ENCODE measurements at places on chromosomes 3 and 15.

GRCh38 chr3:149058198-149058597, 28.1 kb downstream of the HLTF start:
- DNase-seq, result no peak

- DNase-seq, result no peak
Observed at GRCh38 chr15:61035311-61035710, 193.8 kb downstream of the RORA start.

- DNase-seq, result no peak
Observed at GRCh38 chr3:141421639-141422319, 53.5 kb downstream of the ZBTB38 start.

DNA sequence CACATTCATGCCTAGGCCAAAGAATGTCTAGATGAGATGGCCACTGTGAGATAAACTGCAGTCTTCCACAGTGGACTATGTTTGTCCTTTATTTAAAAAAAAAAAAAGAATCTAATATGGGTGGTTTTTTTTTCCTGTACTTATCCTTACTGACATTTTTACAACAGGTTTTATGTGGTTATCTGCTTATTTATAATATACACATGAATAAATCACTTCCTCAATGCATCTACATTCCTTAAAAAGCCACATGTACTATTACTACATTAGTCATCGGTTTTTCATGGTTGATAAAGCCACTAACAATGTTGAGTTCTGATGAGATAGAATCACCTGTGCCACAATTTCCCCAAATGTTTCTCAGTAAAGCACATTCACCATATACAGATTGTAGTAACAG, 341.3 kb upstream of the THBS1 start:
- DNase-seq, result no peak

GRCh38 chr15:39511916-39512260, 69.0 kb upstream of the THBS1 start:
- no peak for DNase-seq

DNA sequence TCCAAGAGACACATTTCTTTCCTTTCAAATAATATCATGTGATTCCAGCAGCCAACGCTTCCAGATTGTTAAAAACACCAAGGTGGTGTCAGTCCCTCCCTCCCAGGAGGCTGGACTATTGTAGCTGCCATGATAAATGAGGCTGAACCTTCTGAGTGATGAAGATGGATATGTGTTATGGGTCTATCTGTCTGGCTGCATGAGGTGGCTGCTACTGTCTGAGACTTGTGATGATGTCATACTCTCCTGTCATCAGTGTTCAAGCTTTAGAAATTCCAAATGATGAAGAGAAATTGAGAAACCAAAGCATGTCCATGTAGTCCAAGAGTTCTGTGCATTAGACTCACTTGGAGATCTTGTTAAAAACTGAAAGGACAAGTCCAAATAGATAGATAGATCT, 683.0 kb downstream of the NTRK3 start:
- no peak for DNase-seq

- no peak for DNase-seq
Observed at GRCh38 chr3:155382396-155383042, 89.0 kb upstream of the STRIT1 start.

- DNase-seq, result peak; percentile 13
Observed at GRCh38 chr15:52139599-52140462, 27.3 kb upstream of the BCL2L10 start.

DNA sequence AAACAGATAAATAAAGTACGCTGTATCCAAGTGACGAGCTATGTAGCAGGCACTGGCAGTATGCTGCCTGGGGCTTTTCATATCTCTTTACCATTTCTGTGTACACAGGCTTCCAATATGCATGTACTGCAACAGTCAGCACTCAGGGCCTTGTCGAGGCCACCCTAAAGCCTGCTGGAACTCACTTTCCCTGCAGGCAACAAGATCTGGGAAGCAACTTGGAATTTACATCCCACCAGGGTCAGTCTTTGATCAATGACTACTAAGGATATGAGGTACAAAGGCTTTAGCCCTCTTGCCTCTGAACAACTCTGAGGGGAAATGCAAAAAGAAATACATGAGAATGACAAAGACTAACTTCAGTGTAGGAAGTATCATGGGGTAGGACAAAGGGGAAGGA, 101.8 kb upstream of the ARL6 start:
- DNase-seq, result no peak

DNA sequence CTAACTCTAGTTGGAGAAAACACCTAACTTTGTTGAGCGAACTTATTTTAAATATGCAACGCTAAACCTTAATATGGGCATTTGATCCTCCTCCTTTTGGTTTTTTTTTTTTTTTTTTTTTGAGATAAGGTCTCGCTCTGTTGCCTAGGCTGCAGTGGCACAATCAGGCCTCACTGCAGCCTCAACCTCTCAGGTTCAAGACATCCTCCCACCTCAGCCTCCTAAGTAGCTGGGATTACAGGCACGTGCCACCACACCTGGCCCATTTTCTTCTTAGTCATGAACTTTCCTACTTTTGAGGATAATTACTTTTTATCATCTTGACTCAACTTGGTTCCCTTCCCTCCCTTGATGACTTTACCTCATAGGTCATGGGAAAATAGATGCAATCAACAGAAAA, 3.9 kb downstream of the NUSAP1 start:
- DNase-seq, result no peak

GRCh38 chr15:99917252-99917651, 184.0 kb upstream of the LYSMD4 start:
- DNase-seq, result no peak

DNA sequence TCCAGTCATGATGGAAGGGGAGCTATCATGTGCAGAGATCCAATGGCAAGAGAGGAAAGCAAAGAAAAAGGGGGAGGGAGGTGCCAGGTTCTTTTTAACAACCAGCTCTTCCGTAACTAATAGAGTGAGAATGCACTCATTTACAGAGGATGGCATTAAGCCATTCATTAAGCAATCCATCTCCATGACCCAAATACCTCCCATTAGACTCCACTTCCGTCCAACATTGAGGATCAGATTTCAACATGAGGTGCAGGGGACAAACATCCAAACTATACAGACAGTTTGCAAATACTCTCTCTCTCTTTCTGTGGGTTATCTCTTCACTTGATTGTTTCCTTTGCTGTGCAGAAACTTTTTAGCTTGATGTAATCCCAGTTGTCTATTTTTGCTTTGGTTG, 21.2 kb downstream of the ZDHHC23 start:
- DNase-seq, result no peak

GRCh38 chr3:154180836-154181691, 59.9 kb downstream of the ARHGEF26 start:
- DNase-seq, result no peak

DNA sequence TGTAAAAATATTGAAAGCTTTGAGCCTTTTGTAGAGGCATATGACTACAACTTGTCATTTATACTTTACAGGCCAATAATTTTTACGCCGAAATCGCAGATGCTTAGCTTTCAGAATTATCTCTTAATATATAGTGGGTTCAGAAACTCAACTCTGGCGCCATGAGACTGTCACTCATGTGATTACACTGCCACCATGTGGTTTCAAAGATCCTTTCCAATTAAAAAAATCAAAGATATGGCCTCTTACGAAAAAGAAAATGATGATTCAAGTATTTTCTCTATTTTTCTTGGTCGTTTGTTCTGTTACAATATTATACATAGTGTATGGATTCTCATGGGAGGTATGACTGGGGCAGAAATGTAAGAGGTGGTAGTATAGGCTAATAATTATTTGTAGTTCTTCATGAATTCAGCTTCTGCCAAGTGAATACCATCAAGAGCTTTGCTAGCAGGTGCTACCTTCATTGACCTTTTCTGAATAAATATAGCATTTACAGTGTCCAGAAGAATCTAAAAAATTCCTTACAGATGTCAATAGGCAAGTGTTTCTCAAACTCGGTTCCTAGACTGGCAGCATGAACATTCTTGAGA, 751.7 kb upstream of the GOLIM4 start:
- no peak for DNase-seq

DNA sequence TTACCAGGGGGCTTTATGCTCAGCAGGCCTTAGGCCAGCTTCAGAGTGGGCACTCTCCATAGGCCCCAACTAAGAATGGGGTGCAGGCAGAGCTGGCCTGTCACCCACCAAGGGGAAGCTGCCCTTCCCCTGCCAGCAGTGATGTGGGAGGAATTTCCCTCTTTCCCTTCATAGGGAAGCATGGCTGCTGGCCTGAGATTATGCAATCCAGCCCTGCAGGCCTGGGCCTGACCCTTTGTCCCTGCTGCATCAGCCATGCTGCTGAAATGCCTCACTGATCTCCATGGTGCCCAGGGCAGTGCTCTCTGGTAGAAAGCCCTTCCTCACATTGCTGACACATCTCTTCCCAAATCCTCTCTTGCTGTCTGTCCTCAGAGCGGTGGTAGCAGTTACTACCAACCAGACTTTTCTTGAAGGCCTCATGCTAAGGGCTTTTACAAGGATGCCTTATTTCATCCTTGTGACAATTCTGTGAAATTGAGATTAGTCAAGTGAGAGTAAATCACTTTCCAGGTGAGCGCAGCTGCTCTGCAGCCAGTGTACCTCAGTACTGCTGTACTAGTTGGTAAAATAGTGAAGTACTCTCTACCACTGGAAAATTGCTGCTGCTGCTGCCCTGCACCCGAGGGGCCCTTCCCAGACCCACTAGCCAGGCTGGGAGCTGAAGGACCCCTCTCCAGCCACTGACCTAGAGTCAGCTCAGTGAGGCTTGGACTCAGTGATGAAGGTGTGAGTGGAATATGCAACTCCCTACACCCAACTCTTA, 33.8 kb downstream of the MRAS start:
- DNase-seq, result no peak

DNA sequence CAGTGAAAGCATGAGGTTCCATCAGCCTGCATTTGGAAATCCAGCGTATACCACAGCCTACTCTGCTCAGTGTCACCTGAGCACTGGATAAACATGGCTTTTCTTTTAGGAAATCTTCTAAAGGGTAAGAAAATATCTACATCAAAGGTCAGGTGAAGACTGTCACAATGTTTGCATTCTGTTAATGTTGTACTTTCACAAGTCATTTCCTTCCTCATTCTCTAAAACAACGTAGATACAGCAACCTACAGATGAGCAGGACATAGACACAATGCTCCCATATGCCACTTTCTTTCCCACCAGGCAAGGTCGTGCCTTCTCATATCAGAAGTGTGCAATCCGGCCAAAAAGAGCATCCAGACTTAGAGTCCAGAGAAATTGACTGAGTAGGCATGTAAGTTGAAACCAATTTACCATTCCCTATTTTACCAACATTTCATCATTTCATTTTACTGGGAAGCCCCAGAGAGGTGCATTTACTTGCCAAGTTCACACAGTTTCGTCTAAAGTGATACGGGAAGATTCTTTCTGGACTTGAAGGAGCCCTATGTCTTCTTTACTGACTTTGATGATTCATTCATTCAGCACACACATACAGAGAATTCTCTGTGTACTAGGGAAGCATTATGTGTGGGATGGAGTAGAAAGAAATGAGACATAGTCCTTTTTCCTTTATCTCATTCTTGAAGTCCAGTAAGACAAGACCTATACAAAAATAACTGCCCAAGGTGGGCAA, 30.6 kb upstream of the LPP start:
- DNase-seq, result no peak

- no peak for DNase-seq
Observed at GRCh38 chr15:101264911-101265641, 12.2 kb downstream of the SELENOS start.

DNA sequence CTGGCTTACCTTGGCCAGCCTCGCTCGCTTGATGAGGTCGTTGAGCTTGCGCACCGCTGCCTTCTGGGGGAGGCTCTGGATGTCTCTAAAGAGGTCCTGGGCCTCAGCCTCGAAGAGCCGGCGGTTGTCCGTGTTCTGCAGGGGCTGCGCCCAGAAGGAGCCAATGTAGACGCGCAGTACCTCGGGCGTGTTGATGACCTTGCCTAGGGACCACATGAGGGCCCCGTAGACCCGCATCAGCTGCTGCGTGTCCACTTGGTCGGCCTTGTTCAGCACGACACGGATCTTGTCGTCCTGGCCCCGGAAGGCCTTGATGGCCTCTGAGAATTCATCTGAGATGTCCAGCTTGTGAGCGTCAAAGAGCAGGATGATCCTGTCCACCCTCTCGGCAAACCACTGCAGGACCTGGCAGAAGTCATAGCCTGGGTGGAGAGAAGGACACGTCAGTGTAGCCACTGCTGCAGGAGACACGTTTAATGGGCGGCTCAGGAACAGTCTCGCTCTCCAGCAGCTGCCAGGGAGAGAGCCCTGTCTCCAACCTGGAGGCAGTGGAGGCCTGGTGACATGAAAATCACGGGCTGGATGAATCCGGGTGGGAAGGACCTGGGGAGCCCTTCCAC, 25.5 kb upstream of the SPTBN5 start:
- no peak for DNase-seq

GRCh38 chr3:23086831-23087230, 116.3 kb upstream of the UBE2E2 start:
- DNase-seq, result no peak

DNA sequence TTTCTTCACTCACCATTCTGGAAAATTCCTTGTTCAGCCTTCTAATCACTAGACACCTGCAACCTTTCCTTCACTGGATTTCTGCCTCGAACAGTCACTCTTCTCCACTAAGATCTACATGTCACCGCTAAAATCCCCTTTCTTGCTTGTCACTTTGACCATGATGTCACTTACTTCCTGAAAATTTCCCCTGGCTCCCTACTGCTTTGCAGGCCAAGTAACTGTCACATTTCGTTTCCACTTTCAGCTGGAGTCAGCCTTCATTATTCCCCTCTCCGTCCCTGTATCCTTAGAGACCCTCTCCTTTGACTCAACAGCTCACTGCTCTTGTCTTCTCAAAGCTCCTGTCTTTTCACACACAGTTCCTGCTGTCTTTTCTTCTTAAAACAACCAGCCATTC, 15.9 kb downstream of the CHL1 start:
- DNase-seq, result no peak

- DNase-seq, result no peak
Observed at GRCh38 chr3:131549340-131549739, 46.6 kb upstream of the MRPL3 start.

DNA sequence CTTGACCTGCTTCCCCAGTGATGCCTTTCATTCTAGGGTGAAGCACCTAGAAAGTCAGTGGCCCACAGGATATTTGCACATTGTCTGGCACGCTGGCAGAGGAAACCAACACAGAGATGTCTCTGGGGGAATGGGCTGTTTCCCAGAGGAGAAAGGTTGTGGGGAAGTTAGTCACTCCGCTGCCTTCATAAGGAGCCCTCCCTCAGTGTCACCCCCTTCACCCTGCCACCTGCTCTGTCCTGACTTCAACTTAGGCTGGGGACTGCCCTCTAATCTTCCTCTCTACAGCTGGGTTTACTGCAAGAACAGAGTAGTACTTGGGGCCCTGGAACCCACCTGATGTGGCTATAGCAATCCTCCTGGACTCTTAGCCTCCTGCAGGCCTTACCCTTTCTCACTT, 5.7 kb downstream of the KLHDC8B start:
- DNase-seq, result no peak

All from stimulated activated CD8-positive, alpha-beta memory T cell treated with anti-CD3 and anti-CD28 coated beads, Interleukin-7, amount 100 ng/mL, for 1 hour (primary cell).